Omental fat pad (tissue), 4 donors: ENCODE measurements at places on chromosomes 6 and 20. TPM values are rescaled to one million over a fixed set of nuclear protein-coding genes. Genes with fewer than 3 reads are reported as not detected.

PEX3 gene
- 9.7 TPM for total RNA-seq

TBXT gene
- total RNA-seq, result not detected

RBPJL gene
- total RNA-seq, result not detected

RNF182 gene
- not detected for total RNA-seq

BNIP5 gene
- not detected for total RNA-seq

CST2 gene
- total RNA-seq, result 0.93 TPM

RFX6 gene
- total RNA-seq, result not detected

FAM83B gene
- 0.37 TPM for total RNA-seq

CDK5RAP1 gene
- total RNA-seq, result 26.2 TPM

RPS6KA2 gene
- 59.2 TPM for total RNA-seq

MAFB gene
- 173 TPM for total RNA-seq

SLCO4A1 gene
- 67.4 TPM for total RNA-seq

ZNF133 gene
- total RNA-seq, result 10.5 TPM

PHF10 gene
- total RNA-seq, result 32.9 TPM

BCAS1 gene
- total RNA-seq, result not detected

CRISP2 gene
- not detected for total RNA-seq

BTN1A1 gene
- not detected for total RNA-seq

IYD gene
- not detected for total RNA-seq

GRM1 gene
- 0.16 TPM for total RNA-seq

EYA4 gene
- 1.1 TPM for total RNA-seq

SEMG1 gene
- total RNA-seq, result not detected

CLPSL1 gene
- total RNA-seq, result not detected

DLL1 gene
- total RNA-seq, result 7.3 TPM

ENPP3 gene
- total RNA-seq, result 0.47 TPM

MRAP2 gene
- not detected for total RNA-seq

TFAP2A gene
- not detected for total RNA-seq

CFAP61 gene
- total RNA-seq, result not detected

MCHR2 gene
- total RNA-seq, result not detected

MAK gene
- 1.3 TPM for total RNA-seq

SYNJ2 gene
- 2.3 TPM for total RNA-seq

SCAND1 gene
- total RNA-seq, result 65.0 TPM

CDC5L gene
- 21.4 TPM for total RNA-seq

DDX39B gene
- 244 TPM for total RNA-seq

CTSA gene
- total RNA-seq, result 148 TPM

PRR18 gene
- total RNA-seq, result not detected

SUMO4 gene
- total RNA-seq, result 10.6 TPM

RAET1G gene
- total RNA-seq, result 3.6 TPM

SNX14 gene
- 62.8 TPM for total RNA-seq

THBD gene
- total RNA-seq, result 40.6 TPM

OR2H2 gene
- not detected for total RNA-seq
